ENCODE measurements at places on chromosomes 11 and 22.

DNA sequence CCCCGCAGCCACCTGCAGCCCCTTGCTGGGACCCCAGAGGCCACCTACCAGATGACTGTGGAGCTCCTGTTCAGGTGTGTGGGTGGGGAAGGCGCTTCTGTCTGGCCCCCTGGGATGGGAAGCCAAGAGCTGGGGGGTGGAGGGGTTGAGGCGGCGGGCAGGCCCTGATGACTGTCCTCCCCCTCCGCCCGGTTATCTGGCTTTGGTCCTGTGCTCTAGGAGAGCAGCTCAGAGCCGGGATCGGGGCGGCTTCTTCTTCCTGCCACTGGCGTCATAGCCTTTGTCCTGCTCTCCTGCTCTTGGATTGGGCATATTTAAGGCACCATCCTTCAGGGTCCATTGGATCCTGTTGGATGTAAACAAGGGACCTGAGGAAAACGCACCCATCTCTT, 38.4 kb downstream of the TPCN2 start:
- DNase-seq: no peak

DNA sequence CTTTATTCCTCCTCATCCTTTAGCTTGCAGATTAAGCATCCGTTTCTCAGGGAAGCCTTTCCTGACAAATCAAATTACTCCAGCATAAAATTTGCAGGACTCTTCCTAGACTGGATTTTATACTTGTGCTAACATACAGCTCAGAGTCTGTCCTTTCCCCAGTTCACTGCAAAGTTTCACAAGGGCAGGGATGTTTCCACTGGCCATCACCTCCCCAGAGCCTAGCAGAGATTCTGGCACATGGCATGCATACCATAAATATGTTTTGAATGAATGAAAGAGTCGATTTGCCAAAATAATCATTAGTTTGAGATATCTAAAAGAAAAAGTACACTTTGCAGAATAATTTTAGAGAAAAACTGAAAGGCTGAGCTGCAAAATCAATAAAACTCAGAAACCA, 10.6 kb downstream of the MSANTD4 start:
- no peak for DNase-seq

GRCh38 chr11:134819041-134819440, 407.0 kb upstream of the B3GAT1 start:
- DNase-seq: no peak

DNA sequence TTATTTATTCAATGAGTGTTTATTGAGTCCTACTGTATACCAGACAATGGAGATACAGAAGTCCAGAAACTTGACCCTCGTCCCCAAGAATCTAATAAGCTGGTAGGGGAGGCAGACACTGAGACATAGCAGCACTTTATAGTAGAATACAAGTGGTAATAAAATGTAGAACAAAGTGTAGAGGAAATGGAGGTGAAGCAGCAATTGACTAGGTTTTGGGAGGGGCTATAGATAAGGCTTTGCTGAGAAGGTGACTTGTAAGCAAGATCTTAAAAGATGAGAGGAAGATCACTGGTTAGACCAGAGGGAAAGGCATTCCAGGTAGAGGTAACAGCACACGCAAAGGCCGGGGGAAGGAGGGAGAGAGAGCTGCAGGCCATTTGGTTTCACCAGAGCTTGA, 57.3 kb downstream of the ZBTB16 start:
- DNase-seq: no peak

DNA sequence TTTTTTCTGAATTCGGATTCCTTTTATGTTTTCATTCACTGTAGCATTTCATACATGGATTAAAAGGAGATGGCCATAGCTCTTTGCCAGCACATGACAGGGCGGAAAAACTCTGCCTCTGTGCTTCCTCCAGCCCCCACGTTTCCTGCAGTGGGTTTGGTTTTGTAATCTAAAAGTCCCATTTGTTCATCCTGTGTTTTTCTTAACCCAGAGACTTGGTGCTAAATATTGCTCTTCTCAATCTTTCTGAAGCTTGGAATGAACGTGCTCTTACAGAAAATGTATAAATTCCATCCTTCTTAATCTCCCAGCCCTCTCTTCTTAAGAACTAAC, 89.9 kb downstream of the PPP6R3 start:
- DNase-seq: peak; percentile 21

DNA sequence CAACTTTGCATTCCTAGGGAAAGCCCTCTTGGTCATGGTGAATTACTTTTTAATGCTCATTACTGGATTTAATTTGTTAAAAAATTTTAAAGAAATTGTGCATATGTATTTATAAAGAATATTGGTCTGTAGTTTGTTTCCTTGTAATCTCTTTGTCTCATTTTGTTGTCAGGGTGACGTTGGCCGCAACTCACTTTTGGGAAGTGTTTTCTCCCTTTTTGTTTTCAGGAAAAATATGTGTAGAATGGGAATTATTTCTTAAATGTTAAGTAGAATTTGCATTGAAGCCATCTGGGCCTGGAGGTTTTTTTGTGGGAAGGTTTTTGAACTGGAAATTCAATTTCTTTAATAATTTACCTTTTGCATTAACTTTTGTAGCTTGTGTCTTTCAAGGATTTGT, 149.1 kb downstream of the UVRAG start:
- no peak for DNase-seq

DNA sequence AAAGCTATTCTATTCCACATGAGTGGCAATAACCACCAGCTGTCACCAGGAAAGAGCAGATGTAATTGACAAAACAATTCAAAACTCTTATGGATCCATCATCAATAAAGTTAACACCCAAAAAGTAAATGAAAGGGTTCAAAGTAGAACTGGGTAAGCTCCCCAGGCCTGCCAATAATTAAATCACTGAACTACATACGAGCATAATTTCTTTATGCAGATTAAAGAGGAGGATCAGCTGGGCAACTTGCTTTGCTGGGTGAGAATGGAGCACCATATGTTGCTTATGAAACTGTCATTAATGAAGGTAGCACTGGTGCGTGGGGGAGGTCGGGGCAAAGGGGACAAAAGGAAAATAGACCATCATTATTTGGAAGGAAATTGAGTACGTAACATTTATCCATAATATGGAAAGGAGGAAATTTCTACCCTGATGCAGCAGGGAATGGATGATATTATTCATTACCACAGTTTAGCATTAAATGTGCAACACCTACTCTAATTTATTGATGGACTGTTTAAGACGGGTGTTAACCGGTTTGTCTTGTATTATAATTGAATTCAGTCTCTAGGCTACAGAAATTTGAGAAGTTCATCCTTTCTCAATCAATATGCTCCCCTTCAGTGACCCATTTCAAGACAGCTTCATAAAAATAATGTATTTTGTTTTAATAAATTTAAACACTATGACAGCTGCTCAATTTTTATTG, 315.9 kb downstream of the CADM1 start:
- no peak for DNase-seq

- no peak for DNase-seq
Measured at GRCh38 chr11:58912124-58912523, 27.2 kb upstream of the GLYATL1 start.

- no peak for DNase-seq
Measured at GRCh38 chr11:35064114-35064800, 74.7 kb upstream of the CD44 start.

- no peak for DNase-seq
Measured at GRCh38 chr22:49911881-49912625, 6.2 kb downstream of the ALG12 start.

DNA sequence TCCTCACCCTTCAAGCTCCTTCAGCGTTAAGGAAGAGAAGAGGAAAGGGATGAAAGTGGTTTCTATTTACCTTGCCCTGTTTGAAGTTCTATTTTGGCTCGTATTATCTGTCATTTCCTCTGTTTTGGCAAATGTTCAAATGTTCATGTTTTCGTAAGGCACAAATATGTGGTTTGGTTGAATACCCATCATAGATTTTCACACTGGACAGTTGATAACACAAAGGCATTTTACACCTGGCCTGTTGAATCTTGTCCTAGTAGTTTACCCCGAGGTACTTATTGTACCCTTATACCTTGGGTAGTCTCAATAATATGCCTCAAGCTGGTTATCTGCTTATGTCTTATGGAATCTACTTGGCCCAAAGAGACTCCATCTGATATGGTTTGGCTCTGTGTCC, 706.9 kb downstream of the METTL15 start:
- DNase-seq: no peak

DNA sequence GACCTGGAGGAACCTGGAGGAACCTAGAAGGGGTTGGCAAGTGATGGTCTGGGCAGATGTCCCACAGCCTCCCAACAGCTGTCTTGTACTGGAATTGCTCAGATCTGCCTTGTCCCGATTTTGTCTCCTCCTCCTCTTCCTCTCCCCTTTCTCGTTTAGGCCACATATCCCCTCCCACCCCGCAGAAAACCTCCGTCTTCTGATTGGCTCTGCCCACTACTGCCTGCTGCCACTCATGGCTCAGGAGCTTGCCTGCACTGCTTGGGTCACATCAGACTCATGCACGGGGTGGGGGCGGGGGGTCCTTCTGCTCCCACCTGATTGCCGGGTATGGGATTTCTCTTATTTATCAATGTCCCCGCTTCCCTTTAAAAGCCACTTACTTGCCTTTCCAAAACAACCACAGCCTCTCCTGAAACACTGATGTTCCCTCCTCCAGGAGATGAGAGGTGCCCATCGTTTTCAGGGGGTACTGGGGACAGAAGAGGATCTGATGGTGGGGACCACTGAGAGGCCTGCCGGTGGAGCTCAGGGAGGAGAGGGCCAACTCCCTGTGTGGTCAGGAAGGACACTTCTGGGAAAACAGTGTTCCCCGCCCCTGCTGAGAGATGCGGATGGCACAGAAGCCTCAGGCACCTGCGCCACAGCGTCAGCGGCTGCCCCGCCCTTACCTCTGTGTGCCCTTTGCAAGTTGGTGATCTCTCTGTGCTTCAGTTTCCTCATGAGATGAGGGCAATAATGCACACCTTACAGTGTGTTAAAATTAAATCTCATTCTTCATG, 14.7 kb downstream of the TOM1 start:
- no peak for DNase-seq

GRCh38 chr11:64110465-64111375, 55.2 kb downstream of the MACROD1 start:
- DNase-seq: no peak

GRCh38 chr22:28943501-28943879, 60.1 kb downstream of the ZNRF3 start:
- DNase-seq: no peak

Data from CD8-positive, alpha-beta memory T cell (primary cell).